Stimulated activated naive CD8-positive, alpha-beta T cell treated with anti-CD3 and anti-CD28 coated beads, Interleukin-15, amount 100 ng/mL, for 72 hours (primary cell): ENCODE measurements at places on chromosomes 4 and X.

GRCh38 chr4:80560337-80560736 lies 224.8 kb downstream of the CFAP299 start:
- no peak for DNase-seq

DNA sequence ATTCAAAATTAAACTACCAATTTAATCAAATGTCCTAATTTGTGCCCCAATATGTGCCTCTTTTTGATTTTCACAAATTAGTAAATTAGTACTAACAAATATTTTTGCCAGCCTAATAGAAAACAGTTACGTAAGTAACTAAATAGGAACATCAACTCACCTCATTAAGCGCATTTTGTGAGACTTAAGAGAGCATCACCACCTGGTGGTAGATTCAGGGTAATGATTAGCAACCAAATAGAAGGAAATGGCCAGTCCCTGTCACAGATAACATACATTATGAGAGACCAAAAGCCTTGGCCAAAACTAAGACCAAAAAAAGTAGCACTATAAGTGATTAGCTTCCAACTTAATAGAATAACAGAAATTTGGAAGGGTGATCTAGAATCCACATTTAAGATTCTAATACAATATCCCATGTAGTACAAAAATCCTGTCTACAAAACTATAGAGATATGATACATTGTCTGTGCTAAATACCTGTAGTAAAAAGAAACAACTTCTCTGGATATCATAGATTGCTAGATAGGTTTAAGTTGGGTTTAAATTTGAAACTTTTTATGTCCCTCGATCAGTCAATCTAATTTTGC lies 46.7 kb downstream of the C4orf46 start:
- DNase-seq: no peak

GRCh38 chr4:25033526-25033925 lies 2.8 kb upstream of the LGI2 start:
- no peak for DNase-seq

DNA sequence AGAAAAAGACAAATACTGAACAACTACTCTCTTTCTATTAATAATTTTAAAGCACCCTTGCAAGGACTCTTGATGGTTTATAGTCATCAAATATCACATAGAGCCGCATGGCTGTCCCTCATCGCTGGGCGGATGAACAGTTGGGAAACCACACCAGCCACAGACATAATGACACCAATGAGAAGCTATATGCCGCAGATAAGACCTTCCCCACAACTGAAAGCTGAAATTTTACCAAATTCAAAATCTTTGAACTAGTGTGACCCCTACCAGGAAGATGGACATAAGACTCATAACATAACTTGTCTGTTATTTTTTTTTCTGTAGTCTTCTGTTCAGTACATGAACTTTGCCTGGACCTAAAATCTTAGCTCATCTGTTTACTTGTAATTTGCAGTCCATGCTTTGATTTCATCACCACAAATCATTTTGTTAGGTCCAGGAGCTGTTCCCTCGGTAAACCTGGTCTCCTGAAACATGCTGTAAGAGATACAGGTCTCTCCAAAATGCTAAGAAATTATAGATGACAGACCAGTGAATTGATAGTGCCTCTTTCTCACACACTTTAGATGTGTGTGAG lies 157.3 kb upstream of the RAPGEF2 start:
- no peak for DNase-seq

GRCh38 chr4:128468123-128468989 lies 180.7 kb upstream of the PGRMC2 start:
- no peak for DNase-seq

DNA sequence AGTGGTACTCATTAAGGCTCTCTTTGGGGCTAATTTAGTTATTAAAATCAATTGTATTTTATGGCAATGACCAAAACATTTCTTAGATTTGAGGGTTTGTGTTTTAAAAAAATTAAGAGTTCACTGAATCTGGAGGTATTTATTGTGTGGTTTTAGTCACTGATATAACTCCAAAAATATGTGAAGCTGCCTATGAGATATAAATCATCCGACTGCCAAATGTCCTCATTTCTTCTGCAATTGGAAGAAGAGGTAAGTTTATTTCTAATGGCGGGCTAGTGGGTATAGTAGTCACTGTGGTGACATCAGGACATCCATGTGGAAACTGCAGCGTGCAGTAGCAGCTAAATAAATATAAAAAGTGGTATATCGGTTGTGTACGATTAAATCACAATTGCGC lies 205.5 kb downstream of the MID1 start:
- no peak for DNase-seq

GRCh38 chrX:19332983-19333382 lies 10.7 kb upstream of the PDHA1 start:
- no peak for DNase-seq

DNA sequence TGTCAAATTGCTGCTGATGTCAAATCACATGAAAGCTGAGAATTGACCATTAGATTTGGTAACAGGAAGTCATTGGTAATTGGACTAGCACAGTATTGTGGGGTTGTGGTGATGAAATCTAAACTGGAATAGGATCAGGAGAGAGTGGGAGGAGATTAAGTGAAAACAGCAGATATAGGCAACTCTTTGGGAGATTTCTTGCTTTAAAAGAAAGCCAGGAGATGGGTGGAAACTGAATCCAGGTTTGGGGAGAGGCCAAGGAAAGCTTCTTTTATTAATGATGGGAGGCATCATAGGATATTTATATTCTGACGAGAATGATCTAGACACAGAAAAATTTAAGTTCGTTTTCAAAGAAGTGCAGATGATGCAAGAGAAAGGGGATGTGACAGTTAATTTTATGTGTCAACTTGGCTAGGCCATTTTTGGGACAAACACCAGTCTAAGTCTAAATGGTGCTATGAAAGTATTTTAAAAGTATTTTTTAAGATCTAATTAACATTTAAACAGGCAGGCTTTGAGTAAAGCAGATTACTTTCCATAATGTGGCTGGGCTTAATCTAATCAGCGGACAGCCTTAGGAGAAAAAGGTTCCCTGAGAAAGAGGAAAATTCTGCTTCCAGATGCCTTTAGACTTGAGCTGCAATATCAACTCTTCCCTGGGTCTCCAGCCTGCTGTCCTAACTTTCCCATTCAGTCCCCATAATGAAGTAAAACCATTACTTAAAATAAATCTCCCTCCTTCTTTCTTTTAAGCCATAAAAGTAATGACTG lies 24.7 kb downstream of the SEC24D start:
- DNase-seq: no peak

GRCh38 chr4:56409511-56410090 lies 22.3 kb upstream of the AASDH start:
- DNase-seq: no peak

- no peak for DNase-seq
Measured at GRCh38 chrX:821327-822107, 190.9 kb downstream of the SHOX start.

DNA sequence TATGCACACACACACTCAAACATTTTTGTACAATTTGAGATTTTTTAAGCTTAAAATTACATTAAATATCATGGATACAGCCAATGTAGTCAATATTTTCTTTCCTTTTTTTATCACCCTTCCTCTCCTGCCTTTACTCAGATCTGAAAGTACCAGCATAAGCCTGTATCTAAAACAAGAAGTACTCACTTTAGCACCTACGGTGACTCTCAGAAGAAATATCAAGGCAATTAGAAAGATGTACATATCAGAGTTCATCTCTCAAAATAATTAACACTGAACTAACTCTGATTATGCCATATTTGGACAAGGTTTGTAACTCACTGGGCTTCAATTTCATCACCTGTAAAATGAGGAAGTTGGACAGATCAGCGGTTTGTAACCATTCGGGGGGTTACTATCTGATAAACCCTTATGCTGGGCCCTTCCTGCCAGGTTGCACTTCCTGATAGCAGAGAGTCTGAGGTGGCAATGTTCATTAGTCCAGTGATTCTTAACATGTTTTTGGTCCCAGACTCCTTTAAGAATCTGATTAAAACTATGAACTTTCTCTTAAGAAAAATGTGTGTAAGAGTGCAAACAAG lies 5.7 kb upstream of the GPR174 start:
- DNase-seq: no peak

- no peak for DNase-seq
Measured at GRCh38 chr4:147735413-147736301, 3.8 kb downstream of the ARHGAP10 start.

GRCh38 chrX:65407157-65407626 lies 127.4 kb downstream of the LAS1L start:
- DNase-seq: no peak

GRCh38 chrX:30572004-30572403 lies 5.6 kb downstream of the TASL start:
- no peak for DNase-seq

- no peak for DNase-seq
Measured at GRCh38 chrX:138020941-138021340, 455.0 kb downstream of the ZIC3 start.

GRCh38 chrX:124910611-124911010 lies 409.1 kb upstream of the TEX13C start:
- no peak for DNase-seq

DNA sequence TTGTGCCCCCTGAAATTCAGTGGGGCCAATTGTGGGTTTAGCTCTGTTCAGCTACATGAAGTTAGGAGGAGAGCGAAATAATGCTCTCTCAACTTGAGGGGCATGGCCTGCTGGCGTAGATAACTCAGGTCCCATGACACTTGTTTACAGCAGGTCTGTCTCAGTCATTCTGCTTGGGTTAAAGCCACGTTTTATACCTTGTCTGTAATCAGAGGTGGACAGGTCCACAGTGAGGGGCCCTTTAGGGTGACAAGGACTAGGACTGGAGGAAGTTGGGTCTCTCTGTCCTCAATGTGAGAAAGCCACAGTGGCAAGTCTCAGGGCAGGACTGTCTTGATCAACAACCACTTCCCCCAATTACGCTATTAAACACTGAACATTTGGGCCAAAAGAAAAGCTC lies 49.0 kb downstream of the PDHA1 start:
- no peak for DNase-seq

DNA sequence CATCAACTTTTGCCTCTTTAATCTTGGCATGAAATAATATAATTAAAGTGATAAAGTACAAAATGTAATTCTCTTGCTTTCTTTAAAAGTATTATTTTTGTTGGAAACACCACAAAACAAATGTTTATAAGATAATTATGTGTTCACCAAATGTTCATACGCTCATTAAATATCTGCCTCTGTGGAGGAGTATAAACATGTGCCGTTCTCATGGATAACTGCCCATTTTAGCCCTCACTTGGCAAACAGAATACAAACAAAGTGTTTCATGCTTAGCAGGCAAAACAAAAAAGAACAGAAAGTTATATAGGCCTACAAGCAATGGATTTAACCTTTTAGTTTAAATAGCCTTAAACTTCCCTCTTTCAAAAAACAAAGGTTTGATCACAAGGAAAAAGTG lies 800.5 kb upstream of the DIAPH2 start:
- no peak for DNase-seq

DNA sequence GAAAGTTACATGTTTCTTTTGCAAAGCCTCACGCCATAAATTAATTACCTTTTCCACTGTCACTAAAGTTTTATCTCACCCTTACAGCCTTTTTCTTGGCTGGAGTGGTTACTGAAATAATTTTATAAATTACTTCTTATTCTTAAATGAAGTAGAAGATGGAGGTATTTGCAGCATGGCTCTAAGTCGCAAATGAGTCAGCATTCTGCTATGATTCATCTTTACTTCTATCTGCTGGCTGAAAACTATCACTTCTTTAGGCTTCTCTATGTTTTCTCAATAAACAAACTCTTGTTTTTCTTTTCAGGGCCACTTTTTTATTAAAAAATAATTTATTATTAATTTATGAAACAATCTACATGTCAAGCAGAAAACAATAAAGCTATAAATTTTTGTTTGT lies 210.2 kb upstream of the GYPA start:
- no peak for DNase-seq

DNA sequence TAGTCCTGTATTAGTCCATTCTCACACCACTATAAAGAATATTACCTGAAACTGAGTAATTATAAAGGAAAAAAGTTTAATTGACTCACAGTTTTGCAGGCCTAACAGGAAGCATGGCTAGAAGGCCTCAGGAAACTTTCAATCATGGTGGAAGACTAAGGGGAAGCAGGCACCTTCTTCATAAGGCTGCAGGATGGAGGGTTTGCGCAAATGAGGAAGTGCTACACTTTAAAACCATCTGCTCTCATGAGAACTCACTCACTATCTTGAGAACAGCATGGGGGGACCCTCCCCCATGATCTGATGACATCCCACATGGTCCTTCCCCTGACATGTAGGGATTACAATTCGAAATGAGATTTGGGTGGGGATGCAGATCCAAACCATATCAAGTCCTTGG lies 12.1 kb upstream of the MAGEA11 start:
- DNase-seq: no peak

DNA sequence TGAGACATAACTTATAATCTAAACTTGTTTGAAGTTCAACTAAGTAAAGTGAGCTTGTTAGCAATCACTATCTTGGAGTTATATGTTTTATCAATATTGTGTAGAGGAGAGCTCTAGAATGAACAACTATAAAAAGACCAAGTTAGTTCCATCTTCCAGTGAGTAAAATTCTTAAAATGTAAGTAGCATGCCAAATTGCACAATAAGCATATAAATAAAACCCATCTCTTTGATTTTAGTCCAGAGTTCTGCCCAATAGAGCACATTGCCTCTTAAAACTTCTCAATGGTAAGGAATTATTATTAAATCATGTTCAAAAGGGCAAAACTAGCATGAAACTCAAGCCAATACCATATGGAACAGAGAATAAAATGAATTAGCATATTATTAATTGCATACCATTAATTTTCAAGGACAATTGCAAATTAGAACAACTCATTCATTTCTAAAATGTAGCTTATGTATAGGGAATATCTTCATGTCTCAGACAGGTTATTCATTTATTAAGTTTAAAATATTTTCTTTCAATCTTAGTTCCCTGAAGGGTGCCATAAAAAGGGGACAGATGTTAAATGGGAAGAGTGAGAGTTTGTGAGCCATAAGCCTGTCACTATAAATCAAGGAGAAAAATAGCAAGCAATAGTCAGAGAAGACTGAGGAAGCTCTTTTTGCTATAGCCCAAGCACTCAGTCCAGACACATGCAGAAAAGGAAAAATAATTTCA lies 507.6 kb downstream of the CENPC start:
- no peak for DNase-seq

GRCh38 chr4:2360396-2360730 lies 58.1 kb downstream of the ZFYVE28 start:
- DNase-seq: no peak

- DNase-seq: no peak
Measured at GRCh38 chrX:40578039-40578695, 2.6 kb upstream of the ATP6AP2 start.

DNA sequence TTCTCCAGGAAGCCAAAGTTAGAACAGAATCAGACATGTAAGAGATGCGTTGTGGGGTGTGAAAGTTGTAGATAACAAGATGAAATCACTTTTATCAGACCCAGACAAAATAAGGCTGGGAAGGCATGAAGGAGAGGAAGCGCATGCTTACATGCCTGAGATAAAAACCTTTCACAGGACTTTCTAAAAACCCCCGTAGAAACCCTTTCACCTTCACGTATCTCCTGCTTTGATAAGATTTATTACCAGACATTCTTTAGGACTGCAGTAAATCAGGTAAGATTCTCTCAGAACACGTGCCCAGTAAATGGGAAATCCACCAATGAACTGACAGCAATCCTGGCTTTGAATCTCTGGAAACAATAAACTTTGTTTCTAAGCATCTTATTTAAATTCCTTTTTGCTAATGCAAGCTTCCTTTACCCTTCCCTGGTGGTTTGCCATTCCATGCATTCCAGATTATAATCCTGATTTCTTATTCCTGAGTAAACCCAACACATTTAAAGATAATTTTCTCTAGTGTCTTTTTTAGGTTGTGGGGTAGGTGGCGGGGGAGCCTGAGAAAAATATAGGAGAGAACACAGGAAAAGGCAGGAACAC lies 254.6 kb upstream of the LDB2 start:
- DNase-seq: no peak
